ENCODE measurements at places on chromosomes 1 and 21.

DNA sequence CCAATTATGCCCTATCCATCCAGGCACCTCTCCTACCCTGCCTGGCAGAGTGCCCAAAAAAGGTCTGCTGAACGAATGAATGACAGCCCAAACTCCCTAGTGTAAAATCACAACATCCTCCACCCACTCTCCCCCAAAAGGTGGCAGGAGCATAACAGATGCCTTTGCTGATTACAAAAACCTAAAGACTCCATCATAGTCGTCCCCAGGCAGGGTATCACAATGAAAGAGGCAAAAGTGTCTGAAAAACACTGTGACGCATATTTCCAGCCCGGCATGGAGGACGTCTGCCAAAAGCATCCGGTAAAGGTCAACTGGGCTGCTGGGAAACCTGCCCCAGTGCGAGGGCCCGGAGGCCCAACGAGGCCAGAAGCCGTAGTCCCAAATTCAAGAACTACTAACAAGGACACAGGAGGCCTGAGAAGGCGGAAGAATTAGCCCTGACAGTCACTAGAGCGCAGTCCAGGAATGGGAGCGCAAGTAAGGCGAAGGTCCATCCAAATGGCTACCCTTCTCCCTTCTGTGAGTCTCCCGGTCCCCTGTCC lies 576 bp downstream of the SMIM12 start:
- DNase-seq: no peak

DNA sequence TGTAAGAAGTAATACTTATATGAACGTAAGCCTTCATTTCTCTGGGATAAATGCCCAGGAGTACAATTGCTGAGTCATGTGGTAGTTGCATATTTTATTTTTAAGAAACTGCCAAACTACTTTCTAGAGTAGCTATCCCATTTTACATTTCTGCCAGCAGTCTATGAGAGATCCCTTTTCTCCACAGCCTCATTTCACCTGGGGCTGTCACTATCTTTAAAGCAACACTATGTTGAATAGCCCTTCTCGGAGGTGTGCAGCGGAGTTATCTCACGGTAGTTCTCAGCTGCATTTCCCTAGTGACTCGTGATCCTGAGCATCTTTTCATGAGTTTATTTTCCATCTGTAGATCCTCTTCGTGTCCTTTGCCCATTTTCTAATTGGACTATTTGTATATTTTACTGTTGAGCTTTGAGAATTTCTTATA lies 93.4 kb downstream of the ADARB1 start:
- DNase-seq: no peak

GRCh38 chr1:155052439-155053395 lies 1.6 kb downstream of the ADAM15 start:
- DNase-seq: no peak

DNA sequence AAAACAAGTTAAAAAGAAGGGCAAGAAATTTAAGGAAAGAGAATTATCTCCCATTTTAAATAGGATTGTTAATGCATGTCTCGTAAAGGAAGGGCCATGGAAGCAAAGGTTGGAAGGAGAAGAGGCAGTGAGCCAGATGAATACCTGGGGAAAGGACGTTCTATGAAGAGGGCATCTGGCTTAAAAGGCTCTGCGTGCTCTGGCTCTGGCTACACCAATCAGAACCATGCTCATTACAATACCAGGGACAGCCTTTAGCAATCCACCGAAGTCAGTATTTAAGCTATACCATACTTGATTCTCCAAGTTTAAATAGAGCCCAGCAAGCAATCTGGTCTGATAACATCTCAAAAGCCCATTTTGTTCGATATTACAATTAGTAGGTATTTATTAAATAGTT lies 58.5 kb upstream of the C1orf87 start:
- DNase-seq: no peak

GRCh38 chr1:59124166-59124565 lies 172.7 kb upstream of the FGGY start:
- no peak for DNase-seq

GRCh38 chr1:77543822-77544448 lies 138.5 kb downstream of the ZZZ3 start:
- no peak for DNase-seq

GRCh38 chr21:25898671-25899070 lies 163.9 kb downstream of the GABPA start:
- DNase-seq: no peak

- DNase-seq: no peak
Measured at GRCh38 chr1:48414264-48414663, 57.7 kb downstream of the SPATA6 start.

- no peak for DNase-seq
Measured at GRCh38 chr1:248618878-248619277, 16.0 kb downstream of the OR2T11 start.

DNA sequence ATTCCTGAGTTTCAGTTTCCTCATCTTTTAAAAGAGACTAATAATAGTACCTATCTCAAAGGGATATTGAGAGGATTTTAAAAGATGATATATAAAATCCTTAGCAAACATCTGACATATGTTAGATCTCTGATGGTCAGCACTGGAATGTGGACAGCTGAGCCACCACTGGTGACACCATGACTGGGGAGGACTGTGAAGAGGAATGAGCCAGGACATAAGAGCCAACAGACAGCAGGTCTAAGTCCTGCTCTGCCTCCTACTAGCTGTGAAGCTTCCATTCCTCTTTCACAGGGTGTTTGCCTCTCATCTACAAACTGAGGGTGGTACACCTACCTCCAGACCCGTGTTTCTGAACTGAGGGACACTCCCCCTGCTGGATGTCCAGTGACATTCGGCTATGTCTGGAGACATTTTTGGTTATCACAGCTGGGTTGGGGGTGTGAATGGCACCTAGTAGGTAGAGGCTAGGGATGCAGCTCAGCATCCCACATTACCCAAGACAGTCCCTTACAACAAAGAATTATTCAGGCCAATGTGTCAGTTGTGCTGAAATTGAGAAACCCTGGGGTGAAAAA lies 109.1 kb upstream of the OLIG2 start:
- DNase-seq: no peak

GRCh38 chr1:248697907-248698306 lies 4.7 kb downstream of the OR14I1 start:
- no peak for DNase-seq

GRCh38 chr1:192872010-192872409 lies 63.2 kb downstream of the RGS2 start:
- no peak for DNase-seq

- no peak for DNase-seq
Measured at GRCh38 chr1:208156741-208157140, 87.4 kb downstream of the PLXNA2 start.

DNA sequence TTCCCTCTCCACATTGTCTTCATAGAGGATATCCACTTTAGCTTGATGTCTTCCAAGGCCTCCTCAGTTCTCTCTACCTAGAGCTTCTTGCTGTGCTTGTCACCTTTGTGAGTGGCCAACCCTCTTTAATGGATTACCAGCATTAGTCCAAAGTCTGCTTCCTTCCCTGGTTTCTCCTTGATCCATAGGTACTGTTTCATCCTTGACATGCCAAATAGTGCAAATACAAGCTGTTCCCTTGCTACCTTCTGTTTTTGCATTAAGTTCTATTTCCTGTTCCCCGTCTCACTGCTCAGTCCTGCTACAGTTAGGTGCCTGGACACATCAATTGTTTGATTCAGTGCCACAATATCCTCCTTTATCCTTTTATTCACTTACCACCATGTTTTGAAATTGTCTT lies 19.2 kb downstream of the MAST2 start:
- DNase-seq: no peak

- DNase-seq: no peak
Measured at GRCh38 chr1:8591569-8591968, 225.9 kb downstream of the RERE start.

DNA sequence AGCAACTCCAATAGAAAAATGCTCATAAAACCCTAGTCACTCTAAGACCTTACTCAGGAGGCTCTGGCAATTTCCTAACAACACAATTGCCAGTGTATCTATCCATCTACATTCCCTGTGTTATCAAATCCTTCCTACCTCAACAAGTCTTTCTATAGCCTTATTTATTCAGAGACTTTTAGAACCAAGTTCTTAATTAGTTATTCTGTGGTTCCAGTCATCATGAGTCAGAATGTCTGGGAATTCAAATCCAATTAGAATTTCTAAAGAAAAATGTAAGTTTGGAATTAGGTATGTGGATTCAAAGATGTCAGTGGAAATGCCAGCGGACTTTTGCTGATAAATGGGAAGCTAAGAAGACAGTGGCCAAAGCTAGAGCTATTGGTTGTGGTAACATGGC lies 302.6 kb upstream of the C1orf87 start:
- DNase-seq: no peak

GRCh38 chr21:44455524-44456213 lies 359 bp downstream of the LRRC3 start:
- no peak for DNase-seq

- DNase-seq: no peak
Measured at GRCh38 chr1:207801819-207802218, 50.0 kb downstream of the CD46 start.

DNA sequence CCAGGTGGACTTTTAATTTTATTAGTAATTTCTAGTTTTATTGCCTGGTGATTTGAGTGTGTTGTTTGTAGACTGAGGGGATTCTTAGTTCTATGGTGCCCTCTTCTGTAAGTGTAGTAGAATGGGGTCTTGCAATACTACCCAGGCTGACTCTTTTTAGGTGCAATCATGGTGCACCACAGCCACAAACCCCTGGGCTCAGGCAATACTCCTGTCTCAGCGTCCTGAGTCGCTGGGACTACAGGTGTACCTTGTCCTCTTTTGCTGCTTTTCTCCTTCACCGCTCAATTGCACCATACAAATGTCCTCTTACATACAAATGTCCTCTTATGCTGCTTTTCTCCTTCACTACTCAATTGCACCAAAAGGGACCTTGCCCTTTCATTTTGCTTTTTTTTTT lies 43.1 kb downstream of the SCP2 start:
- no peak for DNase-seq

- DNase-seq: no peak
Measured at GRCh38 chr1:110462964-110463363, 12.0 kb downstream of the PROK1 start.

- DNase-seq: no peak
Measured at GRCh38 chr1:235865565-235866204, 1.0 kb downstream of the LYST start.

DNA sequence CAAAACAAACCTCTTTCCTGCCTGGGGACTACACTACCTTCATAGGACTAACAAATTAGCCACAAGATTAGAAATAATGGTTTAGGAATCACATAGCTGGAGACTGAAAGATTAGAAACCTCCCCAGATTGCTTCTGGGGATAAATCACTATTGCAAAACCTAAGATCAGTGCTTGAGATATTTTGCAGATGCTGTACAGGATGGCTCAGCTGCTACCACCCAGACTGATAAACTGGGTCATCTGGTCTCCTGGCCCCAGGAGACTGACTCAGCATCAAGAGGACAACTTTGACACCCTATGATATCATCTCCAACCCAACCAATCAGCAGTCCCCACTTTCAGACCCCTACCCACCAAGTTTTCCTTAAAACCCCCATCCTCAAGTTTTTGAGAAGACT lies 137.0 kb downstream of the LRRC53 start:
- no peak for DNase-seq

- no peak for DNase-seq
Measured at GRCh38 chr1:35688161-35688560, 30.5 kb downstream of the C1orf216 start.

DNA sequence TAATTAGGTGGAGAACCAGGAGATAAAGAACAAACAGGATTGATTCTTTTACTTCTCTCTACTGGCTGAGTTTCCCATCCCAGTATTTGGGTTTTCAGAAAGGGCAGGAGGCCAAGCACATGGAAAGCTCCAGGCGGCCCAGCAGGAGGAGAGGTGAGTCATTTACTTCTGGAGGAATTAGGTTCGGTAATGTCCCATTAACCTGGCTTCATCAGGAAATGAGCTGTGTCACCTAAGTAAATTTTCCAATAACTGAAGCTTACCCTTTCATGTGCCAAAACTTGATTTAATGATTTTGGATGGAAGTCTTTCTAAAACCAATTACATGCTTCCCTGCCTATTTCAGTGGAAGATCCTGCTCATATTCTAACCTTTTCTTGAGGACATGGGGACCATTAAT lies 257.6 kb upstream of the USP24 start:
- DNase-seq: no peak

DNA sequence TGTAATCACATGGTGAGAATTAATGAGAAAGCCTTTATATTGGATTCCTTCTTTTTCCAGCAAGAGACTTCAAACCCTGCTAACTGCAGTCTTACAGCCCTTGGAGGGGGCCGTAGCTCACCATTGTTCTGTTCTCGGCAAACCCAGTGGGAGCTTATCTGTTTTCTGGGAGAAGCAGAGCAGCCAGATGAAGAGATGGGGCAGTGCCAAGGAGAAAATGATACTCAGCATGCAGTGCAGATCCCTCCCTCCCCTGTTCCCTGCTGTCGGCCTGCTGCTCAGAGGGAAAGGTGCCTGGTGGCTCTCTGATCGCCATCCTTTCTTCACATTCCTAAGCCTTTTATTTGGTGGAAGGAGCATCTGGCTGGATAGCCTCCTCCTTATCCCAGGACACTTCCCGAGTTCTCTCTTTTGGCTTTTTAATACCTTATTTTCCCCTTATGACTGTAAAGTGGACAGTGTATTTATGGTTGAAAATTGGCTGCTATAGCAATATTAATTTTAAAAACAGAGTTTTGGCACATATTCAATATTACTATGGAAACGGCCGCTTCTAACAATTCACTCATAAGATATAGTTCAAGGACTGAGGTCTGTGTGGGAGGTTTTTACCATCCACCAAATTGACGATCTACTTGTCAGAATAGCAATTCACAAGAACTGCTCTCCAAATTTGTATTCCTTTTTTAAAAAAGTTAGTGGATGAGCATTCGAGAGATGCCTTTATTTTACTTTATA lies 203.4 kb downstream of the CRB1 start:
- no peak for DNase-seq

DNA sequence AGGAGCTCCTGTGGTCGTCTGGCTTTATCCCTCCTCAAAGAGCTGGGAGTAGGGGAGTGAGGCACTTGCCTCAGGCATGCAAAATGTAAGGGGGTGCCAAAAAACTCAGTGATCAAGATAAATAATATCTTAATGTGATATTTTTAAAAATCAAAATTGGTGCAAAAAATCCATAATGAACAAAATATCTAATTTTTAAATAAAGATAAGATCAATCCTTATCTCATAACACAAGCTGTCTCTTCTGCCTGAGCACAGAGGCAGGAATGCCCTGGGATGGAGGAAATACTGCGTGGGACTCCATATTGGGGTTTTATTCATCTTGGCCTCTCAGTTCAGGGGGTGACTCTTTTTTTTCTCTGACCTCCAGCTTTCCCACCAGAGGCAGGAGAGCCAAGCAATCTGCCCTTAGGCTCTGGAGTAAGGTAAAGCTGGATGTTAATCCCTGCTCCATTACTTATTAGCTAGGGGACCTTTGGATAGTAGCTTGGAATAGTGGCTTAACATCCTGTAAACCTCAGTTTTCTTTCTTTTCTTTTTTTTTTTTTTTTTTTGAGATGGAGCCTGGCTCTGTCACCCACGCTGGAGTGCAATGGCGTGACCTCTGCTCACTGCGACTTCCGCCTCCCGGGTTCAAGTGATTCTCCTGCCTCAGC lies 77.3 kb upstream of the NFASC start:
- no peak for DNase-seq
